Renal pelvis (tissue), 12 donors: ENCODE measurements at places on chromosomes 11 and 22. TPM values are rescaled to one million over a fixed set of nuclear protein-coding genes. Genes with fewer than 3 reads are reported as not detected.

- no peak for DNase-seq
Observed at GRCh38 chr11:19980957-19981669, 179.2 kb downstream of the DBX1 start.

The TRIM6 gene
- 27.1 TPM for polyA plus RNA-seq

The MMP8 gene
- not detected for polyA plus RNA-seq

The NTM gene
- polyA plus RNA-seq = 44.8 TPM

The SERPING1 gene
- polyA plus RNA-seq = 141 TPM

GRCh38 chr11:45801723-45802315 lies 3.1 kb upstream of the SLC35C1 start:
- DNase-seq = no peak
